ENCODE measurements at places on chromosomes 11 and 22. TPM values are rescaled to one million over a fixed set of nuclear protein-coding genes. Genes with fewer than 3 reads are reported as not detected.

Gene C11orf52
- 0.33 TPM for total RNA-seq

Gene FIBIN
- total RNA-seq: not detected

Gene FOLR2
- total RNA-seq: not detected

Gene SCN2B
- total RNA-seq: not detected

Gene OR52E8
- total RNA-seq: not detected

Gene SLC6A5
- not detected for total RNA-seq

Gene APOA4
- total RNA-seq: not detected

Gene DRICH1
- 0.41 TPM for total RNA-seq

Gene SCGB1A1
- 0.32 TPM for total RNA-seq

Gene TOB2
- 25.2 TPM for total RNA-seq

Gene KRTAP5-2
- total RNA-seq: not detected
